Fibroblast of the conjunctiva (primary cell): ENCODE measurements at places on chromosomes 2 and 18.
A peak's percentile ranks its signal among the peaks of the same experiment; 100 is the strongest.

DNA sequence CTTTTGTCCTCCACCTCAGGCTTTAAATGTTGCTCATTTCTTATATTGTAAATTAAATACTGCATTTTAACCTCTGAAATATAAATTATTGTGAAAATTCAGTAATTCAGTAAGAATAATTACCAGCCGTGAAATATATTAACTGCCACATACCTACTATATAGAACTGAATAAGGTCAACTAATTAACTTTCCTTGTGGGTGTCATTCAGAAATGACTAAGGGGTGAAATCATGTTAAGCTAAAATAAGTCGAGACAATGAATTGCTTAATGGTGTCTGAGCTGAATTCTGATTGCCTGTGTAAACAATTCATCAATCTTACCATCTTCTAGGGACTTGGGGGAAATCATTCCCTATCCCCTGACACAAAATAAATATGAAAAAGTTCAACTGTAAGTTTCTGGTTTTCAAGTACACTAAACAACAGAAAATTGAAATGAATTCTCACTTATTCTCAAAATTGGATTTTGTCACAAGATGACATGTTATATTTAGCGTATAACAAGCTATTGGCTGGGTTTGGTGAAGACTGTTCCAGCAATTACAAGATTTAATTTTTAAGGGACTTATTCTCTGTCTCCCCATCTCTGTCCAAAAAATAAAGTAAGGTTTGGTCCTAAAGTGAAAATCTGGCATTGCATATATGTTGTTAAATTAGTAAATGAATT lies 255.1 kb downstream of the METTL4 start:
- DNase-seq, result no peak

DNA sequence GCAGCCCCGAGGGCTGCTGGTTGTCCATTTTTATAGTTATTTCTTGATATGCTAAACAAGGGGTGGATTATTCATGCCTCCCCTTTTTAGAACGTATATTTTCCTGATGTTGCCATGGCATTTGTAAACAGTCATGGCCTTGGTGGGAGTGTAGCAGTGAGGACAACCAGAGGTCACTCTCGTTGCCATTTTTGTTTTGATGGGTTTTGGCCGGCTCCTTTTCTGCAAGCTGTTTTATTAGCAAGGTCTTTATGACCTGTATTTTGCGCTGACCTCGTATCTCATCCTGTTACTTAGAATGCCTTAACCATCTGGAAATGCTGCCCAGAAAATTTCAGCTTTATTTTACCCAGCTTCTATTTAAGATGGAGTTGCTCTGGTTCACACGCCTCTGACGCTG lies 825.8 kb upstream of the CDH2 start:
- DNase-seq, result no peak

- no peak for DNase-seq
Observed at GRCh38 chr2:95063086-95063958, 37.8 kb downstream of the MAL start.

- no peak for DNase-seq
Observed at GRCh38 chr2:121049950-121050585, 234.9 kb downstream of the TFCP2L1 start.

DNA sequence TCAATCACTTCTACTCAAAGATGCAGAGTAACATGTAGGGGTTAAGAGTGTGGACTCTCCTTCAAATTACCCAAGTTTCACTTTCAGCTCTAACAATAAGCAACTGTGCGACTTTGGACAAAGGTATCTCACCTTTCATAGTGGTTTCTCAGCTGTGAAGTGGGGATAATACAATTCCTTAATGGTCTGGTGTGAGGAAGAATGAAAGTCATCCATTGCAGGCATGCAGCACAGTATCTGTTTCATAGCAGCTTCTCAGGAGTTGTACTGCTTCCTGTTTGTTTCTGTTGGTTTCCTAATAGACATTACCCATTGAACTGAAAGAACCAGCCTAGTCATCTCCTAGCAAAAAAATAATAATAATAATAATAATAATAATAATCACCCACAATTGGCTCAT lies 74.4 kb downstream of the DDX18 start:
- DNase-seq, result no peak

DNA sequence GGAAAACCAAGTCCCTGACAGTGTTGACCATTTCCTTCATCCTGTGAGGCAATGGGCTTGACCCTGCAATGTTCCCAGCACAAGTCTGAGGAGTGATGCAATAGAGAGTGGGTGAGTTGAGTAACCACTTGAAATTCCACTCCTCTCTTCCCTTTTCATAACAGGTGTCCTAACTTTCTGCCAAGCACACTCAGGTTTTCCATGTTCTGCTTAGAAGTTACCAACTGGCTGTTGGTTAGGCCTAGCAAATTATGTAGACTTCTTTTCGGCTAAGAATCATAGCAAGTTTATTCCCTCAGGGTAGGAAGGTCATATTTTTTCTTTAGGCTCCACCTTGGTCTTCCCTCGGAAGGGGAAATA lies 11.5 kb downstream of the GNLY start:
- DNase-seq, result peak; percentile 97

DNA sequence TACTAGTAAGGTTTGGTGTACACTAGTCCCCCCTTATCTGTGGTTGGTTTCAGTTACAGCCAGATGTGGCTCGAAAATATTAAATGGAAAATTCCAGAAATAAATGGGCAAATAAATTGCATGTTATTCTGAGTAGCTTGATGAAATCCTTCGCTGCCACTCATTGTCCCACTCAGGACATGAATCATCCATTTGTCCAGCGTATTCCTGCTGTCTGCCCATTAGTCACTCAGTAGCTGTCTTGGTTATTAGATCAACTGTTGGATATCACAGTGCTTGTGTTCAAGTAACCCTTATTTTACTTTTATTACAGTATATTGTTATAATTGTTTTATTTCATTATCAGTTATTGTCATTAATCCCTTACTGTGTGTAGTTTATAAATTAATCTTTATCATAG lies 21.7 kb downstream of the ZDBF2 start:
- peak; percentile 8 for DNase-seq

- DNase-seq, result peak; percentile 95
Observed at GRCh38 chr2:20071397-20072383, 20.3 kb upstream of the LAPTM4A start.

GRCh38 chr2:222000326-222000725 lies 298.5 kb downstream of the PAX3 start:
- DNase-seq, result peak; percentile 3

GRCh38 chr2:56680971-56681631 lies 497.3 kb downstream of the CCDC85A start:
- peak; percentile 21 for DNase-seq

DNA sequence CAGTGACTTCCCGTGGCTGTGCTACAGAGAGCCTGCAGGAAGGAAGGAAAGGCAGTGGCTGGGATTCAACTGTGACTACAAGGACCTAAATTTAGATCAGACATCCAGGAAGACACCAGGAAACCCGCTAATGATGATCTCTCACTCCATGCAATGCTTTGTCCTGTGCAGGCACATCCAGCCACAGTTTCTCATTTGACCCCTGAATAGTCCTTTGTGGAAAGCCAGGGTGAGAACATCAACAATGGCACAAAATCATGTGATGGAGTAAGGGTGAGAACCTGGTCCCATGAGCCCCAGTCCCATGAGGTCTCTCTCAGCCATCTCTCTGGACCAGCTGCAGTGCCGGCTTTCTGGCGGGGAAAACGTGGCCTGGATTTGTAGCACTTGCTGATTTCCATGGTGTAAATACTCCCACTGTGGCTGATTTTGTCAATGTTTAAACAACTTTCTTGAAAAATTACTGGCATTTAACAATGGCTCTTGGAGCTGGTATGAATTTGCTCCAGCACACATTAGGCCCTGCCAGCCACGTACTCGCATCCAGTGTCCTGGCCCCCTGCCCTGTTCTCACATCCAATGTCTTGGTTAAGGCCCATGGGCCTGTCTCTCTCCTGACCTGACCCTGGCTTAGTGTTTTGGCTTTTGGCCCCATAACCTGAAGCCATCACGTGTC lies 159.0 kb upstream of the HAAO start:
- no peak for DNase-seq

GRCh38 chr2:39981883-39982311 lies 202.8 kb upstream of the THUMPD2 start:
- peak; percentile 28 for DNase-seq

DNA sequence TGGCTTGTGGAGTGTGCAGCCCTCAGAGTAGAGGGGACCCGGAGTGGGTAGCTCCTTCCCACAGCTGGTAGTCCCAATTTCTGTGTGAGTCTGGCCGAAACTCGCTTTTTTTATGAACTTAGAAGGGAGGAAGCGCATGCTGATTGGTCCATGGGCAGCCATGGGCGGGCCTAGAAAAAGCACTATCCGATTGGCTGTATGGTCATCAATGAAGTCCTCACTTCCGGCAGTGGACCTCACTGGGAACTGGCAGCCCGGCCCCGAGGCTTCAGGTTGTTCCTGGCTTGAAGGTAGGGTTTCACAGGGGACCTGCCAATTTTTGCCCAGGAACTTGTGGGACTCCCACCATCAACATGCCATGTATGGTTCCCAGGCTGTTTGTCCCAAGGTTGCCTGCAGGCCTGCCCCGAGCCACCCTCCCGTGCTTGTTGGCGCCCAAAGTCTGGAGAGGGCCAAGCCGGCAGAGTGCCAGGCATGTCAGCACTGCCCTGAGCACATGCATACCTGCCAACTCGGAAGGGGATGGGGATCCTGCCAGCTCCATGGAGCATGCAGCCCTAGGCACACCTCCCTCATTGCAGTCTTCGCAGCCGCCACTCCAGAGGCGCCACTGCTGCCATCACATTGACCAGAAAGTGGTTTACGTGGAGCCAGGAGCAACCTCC lies 98.5 kb downstream of the ATP9B start:
- no peak for DNase-seq

GRCh38 chr18:10893761-10894160 lies 255.6 kb downstream of the PIEZO2 start:
- DNase-seq, result no peak

DNA sequence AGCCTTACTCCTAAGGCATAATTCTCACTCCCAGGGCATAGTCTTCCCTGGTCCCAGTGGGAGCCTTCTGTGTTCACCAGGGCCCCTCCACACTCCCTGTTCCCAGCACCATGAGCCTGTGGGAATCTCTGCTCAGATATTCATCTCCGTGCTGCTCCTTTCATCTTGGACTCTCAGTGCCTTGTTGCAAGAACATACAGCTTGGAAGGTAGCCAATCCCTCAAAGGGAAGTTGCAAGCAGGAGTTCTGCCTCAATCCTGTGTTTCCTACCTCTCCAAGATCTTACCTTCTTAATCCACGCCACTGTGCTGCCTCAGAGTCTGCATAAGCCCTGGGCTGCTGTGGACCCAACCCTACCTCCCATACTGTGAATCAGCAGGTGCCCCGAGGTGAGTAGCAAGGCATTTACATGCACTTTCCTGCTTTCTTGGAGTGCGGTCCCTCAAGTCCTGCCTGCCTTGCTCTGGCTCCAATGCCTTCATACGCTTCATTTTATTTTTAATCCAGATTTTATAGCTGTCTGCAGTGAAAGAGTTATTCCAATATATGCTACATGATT lies 413.8 kb upstream of the RAB6C start:
- no peak for DNase-seq

DNA sequence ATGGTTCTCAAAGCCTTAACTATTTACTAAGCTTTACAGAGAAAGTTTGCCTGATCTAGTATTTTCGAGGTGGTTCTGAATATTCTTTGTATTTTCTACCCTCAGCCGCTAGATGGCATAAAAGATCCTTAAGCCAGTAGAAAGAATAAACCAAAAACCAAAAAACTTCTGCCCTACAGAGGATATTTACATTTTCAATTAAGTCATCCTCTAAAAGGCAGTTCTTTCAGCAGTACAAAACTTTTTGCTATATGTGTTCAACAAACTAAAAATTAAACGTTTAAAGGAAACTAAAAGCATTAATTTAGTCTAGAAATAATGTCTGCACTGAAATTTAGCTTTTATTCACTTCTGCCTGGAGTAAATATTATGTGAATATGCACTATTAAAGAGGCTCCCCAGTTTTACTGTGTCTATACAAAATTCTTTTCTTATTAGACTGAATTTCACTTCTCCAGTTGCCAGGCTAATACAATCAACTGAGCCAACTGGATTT lies 297.5 kb downstream of the PIEZO2 start:
- peak; percentile 59 for DNase-seq

DNA sequence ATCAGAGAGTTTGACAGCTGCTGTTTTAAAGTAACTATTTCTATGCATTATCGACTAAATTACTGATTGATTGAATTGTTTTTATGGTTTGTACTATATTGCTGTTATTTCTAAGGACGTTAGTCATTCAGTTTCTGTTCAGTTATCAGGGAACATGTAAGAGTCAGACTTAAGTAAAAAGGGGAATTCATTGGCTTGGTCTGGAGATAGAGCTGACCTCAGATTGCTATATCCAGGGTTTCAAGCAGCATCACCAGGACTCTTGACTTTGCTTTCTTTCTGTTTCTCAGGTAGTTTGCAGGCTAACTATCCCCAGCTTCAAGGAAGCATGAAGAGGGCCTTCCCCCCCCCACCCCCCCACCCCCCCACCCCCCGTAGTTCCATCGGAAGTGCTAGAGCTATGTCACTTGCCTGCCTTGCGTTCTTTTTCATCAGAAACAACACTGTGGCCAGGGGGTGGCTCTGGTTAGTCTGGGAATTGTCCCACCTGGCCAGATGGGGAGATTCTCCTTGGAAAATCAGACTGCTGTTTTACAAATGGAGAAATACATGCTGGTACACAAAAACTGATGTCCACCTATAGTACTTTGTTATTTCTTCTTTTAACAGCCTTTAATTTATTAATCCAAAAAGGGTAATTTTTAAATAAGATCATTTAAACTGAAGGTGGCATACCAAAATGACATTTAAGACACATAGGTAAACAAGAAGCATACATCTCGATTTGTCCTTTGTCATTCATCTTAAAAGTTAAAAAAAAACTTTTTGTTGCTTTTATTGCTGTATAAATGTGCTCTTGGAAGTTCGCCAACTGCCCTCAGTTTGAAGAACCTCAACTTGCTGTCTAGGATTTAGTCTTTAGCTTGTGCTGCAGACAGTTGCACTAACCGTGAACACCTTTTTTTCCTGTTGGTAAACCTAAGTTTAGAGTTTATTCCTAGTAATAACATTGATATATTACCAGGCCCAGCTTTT lies 9.4 kb downstream of the SMAD4 start:
- no peak for DNase-seq

GRCh38 chr18:70653671-70654070 lies 364.8 kb downstream of the SOCS6 start:
- no peak for DNase-seq

DNA sequence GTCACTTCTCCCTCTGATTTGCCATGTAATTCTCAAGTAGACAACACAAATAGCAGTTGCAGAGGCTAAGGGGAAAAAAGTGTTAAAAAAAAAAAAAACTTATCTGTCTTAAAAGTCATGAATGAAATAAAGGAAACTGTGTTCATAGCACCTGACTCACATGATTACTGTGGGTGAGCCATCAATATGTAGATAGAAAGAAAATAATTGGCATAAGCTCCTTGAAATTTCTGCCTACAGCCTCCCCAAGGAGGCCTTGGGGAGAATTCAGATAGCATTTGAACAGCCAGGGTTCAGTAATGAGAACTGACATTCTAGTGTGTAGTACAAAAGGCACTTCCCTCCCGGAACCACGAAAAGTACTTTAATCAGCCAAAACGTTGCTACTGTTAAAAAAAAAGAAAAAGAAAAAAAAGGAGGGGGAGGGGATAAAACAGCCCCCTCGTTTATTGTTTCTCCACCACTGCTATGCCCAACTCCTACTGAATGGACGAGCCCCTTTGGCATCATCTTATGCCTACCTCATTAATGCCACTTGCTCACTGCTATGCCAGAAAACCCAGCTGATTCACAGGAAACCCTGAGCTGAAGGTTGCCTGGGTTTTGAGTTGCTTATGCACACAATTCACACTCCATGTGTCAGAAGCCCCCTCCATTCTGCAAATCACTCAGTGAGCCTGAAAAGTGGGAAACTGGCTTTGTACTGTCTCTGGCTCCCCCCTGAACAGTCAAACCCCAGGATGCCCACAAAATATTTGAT lies 65.5 kb upstream of the KLF7 start:
- no peak for DNase-seq

- DNase-seq, result no peak
Observed at GRCh38 chr2:119548516-119549120, 4.4 kb downstream of the CFAP221 start.
